ENCODE measurements at places on chromosomes 5 and 9.

- DNase-seq = no peak
Measured at GRCh38 chr9:79652598-79652997, 80.8 kb downstream of the TLE4 start.

DNA sequence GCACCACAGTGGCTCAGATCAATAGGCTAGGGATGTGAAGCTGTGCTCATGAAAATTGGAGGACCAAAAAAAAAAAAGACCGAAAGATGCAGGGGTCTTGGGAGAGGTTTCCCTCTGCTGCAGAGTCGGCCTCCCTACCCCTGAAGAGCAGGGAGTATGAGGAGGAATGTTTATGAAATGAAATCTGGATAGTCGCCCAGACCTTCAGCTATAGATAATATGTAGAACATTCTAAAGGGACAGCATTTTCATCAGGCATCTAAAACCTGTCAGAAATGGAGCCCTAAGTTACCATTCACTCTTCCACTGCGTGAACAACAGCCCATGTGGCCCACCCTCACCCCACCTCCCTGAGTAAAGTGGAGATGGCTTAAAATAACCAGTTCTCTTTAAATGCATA, 122.9 kb downstream of the TMEM174 start:
- no peak for DNase-seq

GRCh38 chr5:169494383-169494935, 89.1 kb upstream of the SPDL1 start:
- DNase-seq = no peak

DNA sequence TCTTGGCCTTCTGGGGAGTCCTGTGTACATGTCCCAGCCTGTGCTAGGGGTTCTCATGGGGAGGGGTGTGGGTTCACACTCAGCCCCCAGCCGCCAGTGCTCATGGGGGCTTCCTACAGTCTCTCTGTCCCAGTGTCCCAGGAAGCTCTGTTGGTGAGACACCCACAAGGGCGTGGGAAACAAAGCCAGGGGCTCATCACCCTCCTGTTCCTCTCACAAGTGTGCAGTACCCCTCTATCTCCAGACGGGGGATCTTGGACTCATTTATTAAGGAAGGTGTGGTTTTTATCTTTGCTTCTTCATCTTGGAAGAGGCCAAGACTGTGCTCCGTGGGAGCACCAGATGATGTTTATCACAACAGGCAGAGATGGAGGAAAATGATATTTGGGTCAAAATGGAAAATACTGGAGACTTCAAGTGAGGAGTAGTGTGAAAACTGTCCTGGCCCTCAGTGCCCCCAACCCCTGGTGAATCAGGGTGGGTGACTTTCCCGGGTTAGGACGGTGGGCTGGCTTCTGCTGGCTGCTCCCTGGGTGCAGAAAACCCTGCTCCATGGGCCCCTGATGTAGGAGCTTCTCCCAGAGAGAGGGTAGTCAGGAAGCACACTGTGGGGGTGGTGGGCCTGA, 15.2 kb downstream of the TMEM171 start:
- no peak for DNase-seq

DNA sequence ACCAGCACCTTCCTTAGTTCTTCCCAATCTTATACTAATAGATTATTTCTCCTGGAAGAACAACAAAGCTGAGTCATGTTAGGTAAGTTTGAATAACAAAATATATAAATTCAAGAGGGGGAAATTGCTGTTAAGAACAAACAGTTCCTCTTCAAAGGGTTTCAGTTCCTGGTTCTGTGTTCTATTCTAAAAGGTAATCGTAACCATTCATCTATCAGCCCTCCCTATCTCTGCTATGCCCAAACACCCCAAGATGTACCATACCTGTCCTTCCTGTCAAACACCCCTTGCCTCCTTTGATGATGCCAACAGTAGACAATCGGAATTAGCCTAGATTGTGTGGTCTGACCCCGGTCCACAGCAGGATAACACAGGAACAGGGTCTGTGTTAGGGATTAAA, 4.2 kb upstream of the RNF180 start:
- DNase-seq = no peak

DNA sequence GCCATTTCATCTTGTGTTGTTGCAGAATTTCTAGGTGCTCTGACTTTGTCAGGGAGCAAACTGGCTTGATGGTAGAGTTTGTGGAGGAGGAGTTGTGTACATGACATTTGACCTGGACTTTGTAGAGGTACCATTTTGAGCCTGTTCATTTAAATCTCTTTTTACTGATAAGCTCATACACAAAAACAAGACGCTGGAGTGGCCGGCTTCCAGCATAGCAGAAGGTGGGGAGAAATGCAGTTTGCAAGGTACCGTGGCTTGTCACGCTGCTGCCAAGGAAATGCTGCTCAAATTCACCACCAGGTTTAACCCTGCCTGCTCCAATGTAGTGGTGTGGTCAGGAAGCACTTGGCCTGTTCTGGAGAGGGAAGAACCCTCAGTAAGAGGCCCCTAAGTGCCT, 18.9 kb upstream of the IQGAP2 start:
- DNase-seq = no peak

DNA sequence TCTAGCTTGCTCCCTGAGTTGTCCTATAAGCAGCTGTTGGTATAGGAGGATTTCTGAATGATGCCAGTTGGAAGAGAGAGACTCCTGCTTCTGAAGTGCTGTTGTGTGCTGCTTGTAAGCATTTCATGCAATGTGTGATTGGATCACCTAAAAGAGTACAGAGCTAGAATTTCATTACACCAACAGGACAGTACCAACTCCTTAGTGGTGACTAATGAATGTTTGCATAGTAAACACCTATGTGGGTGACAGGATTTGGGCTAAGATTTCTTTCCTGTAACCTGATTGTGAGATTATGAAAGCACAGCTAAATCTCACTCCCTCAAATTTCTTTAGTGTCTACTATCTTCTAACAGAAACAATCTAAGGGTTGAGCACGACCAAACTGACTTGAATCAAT, 67.0 kb downstream of the GCNT1 start:
- DNase-seq = no peak

GRCh38 chr5:172486451-172486850, 32.1 kb upstream of the SH3PXD2B start:
- no peak for DNase-seq

GRCh38 chr9:104090578-104090977, 3.5 kb upstream of the SMC2 start:
- DNase-seq = no peak

DNA sequence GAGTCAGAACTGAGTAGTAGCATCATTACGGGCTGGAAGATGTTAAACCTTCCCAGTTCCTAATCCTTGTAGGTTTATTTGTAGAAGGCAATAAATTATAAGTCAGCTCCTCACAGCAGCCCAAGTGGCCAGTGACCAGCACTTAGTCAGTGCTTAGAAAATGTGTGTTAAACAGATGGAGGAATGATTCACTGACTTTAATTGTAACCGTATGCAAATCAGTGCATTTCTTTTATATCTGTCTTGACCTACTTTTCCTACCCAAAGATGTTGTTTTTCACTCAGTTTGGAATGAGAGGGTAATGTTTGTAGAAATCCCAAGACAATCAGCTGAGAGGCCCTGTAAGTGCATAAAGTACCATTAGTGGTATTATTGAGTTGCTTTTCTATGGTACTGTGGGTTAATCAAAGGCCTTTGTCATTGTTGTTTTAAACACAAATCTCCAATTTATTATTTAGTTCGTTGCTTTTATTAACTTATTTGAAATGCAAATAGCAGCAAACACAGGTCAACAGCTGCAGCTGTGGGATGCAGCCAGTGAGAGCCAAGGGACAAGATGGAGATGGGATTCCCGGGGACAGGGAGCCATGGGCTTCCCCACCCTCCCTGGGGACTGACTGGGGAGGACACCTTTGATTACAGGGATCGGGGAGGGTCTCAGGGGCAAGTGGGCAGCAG, 49.8 kb downstream of the MAP1B start:
- DNase-seq = no peak

DNA sequence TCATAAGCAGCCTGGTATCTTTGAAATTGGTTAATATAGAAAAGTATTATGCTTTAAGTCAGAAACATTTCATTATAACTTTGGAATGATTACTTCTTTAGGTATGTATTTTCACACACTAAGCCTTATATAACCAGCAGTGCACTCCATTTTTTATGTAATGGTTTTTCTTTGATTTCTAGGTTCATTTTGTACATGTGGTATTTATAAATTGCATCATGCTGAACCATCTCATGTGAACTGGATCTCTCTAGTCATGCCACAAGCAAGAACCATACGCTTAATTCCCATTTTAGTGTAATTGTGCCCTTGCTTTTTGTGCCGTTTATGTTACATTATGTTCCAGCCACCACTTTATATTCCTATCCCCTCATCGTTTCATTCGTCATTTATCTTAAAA, 38.6 kb upstream of the SRP19 start:
- no peak for DNase-seq

- no peak for DNase-seq
Measured at GRCh38 chr5:88889189-88890069, 6.4 kb upstream of the MEF2C start.
